Glomerular endothelial cell (primary cell): ENCODE measurements at places on chromosomes 4 and X. TPM values are rescaled to one million over a fixed set of nuclear protein-coding genes. Genes with fewer than 3 reads are reported as not detected.

Gene MAGEC3
- total RNA-seq, result not detected in 2 replicates

Gene ARL9
- 0.10 TPM in 1 of 2 replicates, not detected in the other for total RNA-seq

Gene C4orf50
- total RNA-seq, result not detected in 2 replicates

Gene MAGEA10
- total RNA-seq, result not detected in 2 replicates

Gene MAPK10
- total RNA-seq, result 0.06 and 0.10 TPM in 2 replicates

Gene MTCP1
- total RNA-seq, result 0.92 and 6.6 TPM in 2 replicates

Gene MAGED2
- total RNA-seq, result 361 and 403 TPM in 2 replicates

Gene CT45A1
- not detected in 2 replicates for total RNA-seq

Gene PLAC8
- 0.10 and 0.18 TPM in 2 replicates for total RNA-seq

Gene RAB9B
- 0.63 and 1.5 TPM in 2 replicates for total RNA-seq

Gene DYNLT3
- 28.4 and 29.0 TPM in 2 replicates for total RNA-seq

Gene NIPAL1
- total RNA-seq, result 2.8 and 3.3 TPM in 2 replicates

Gene RHOXF2B
- total RNA-seq, result not detected in 2 replicates

Gene RNF128
- total RNA-seq, result 0.47 and 1.1 TPM in 2 replicates
